ENCODE measurements at places on chromosomes 11 and 22.

GRCh38 chr11:1928470-1928890 lies 9.0 kb downstream of the TNNT3 start:
- DNase-seq = no peak

- DNase-seq = no peak
Measured at GRCh38 chr11:47977623-47978022, 2.7 kb upstream of the PTPRJ start.

- DNase-seq = no peak
Measured at GRCh38 chr11:130790689-130791088, 125.6 kb downstream of the SNX19 start.

- no peak for DNase-seq
Measured at GRCh38 chr11:44863231-44863630, 87.5 kb downstream of the TP53I11 start.

- DNase-seq = no peak
Measured at GRCh38 chr22:42696331-42696967, 24.2 kb downstream of the A4GALT start.

DNA sequence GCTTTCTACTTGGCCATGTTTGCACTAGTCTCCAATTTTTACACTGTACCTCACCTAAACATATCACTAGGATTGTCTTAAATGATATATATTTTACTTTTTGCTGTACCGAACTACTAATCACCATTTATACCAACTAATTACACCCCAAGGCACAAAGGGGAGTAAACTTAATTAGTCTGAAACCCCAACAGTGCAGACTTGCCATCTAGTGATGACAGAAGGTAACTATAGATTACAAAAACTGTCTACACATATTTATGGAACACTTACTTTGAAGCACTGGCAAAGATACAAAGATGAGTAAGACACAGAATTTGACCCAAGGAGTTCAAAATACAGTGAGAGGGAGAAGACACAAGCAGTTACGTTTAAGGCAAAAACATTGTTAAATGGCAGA lies 139.7 kb downstream of the CNTN5 start:
- DNase-seq = no peak

DNA sequence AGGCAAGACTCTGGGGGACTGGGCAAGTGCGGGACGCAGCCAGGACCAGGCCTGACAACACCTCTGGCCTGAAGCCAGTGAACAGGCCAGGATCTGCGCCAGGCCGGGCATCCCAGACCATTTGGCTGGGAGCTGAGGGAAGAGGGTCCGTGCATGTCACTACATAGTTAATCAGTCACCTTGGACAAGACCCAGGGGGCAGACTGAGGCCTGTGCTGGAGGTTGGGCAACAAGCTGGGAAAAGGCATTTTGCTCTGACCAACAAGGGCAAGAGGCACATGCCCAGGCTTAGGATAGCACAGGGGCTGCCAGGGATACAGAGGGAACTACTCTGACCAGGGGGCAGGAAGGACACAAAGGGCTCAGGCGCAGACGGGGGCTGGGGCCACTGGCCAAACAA lies 7.0 kb upstream of the CHADL start:
- DNase-seq = no peak

DNA sequence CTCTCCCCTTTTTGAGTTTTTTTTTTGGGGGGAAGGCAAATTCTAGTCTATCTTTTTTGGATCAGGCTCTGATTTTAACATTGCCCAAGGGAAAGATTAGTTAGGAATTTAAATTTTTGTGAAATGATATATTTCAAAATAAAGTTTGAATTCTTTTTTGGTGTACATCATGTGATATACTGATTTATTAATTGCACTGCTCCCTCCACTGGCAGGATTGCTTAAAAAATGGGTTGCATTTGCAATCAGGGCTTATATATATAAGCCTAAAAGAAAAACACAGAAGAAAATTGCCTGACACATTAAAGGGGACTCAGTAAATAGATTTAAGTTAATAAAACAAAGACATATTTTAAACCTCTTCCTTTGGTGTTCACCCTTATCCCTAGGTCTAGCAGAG lies 1.2 kb downstream of the DYNC2H1 start:
- no peak for DNase-seq

- DNase-seq = no peak
Measured at GRCh38 chr11:120316880-120317688, 8.0 kb upstream of the TLCD5 start.

- DNase-seq = no peak
Measured at GRCh38 chr22:47748271-47748670, 985.8 kb downstream of the TBC1D22A start.

GRCh38 chr11:88355887-88356286 lies 18.4 kb upstream of the CTSC start:
- no peak for DNase-seq

DNA sequence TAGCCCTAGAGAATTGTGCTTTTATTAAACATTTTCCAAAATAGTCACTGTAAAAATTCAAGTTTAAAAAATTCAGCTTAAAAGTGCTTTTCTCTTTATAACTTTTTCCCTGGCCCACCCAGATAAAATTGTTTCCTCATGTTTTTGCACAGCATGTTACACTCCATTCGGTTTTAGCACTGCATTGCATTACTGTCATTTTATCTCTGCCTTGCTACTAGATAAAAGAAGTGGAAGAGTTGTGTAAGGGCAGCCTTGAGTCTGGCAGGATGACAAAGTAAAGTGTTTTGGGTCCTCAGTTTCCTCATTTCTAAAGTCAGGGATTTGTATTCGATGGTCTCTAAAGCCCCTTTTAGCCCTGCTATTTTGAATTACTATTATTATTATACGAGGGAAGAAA lies 99.8 kb downstream of the ATM start:
- DNase-seq = no peak

DNA sequence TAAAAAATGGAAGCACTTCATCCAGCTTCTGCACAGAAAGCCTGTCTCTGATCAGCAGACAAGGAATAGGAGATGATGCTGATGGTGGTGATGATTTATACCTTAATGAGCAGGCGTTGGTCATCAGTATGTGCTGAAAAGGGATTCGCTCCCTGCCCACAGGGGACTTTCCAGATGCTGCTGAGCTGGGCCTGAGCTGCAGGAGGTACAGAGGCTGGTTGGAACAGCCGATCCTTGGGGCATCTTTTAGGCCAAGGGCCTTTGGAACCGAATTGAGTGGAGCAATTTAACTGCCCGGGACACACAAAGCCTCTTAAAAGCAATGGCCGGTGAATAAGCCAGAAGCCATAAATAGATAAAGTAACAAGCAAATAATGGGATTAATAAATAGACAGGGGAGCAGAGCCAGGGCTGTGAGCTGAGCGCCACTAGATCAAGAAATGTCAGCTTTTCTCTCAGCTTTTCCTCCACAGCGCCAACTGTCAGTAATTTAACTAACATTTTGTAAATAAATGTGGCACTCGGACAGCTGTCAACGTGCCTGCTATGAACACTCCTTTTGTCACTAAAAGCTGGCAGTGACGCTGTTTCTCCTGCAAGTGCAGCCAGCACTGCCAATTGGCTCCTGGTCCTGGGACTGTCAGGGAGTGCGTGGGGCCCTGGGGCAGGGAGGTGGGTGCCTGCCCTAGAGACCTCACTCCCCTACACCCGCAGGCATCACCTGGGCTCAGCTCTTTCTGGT lies 562.3 kb downstream of the NTM start:
- no peak for DNase-seq

DNA sequence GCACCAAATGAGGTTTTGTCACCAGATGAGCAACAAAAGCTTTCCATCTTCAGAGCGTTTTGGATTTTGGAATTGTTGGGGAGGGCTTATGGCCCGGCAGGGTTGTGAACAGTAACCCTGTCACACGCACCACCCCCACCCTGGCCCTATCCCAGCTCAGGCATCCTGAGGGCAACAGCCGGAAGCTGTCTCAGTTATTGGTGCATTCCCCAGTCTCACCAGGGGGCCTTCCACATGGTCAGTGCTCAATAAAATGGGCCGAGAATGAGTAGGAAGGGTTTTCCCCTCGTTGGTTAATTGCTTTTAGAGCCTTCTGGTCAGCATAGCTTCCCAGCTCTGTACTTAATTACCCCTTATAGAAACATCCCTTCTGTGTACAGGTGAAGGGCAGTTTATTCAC lies 46.0 kb downstream of the LRP5 start:
- DNase-seq = no peak

- DNase-seq = no peak
Measured at GRCh38 chr11:29900382-29900781, 116.4 kb downstream of the KCNA4 start.

GRCh38 chr22:40651057-40651456 lies 14.5 kb upstream of the MRTFA start:
- no peak for DNase-seq

GRCh38 chr11:118618991-118619375 lies 11.6 kb downstream of the PHLDB1 start:
- DNase-seq = peak; percentile 97

- DNase-seq = no peak
Measured at GRCh38 chr22:17514084-17514483, 49.2 kb upstream of the SLC25A18 start.

- DNase-seq = no peak
Measured at GRCh38 chr11:8043756-8044155, 37.3 kb upstream of the TUB start.

DNA sequence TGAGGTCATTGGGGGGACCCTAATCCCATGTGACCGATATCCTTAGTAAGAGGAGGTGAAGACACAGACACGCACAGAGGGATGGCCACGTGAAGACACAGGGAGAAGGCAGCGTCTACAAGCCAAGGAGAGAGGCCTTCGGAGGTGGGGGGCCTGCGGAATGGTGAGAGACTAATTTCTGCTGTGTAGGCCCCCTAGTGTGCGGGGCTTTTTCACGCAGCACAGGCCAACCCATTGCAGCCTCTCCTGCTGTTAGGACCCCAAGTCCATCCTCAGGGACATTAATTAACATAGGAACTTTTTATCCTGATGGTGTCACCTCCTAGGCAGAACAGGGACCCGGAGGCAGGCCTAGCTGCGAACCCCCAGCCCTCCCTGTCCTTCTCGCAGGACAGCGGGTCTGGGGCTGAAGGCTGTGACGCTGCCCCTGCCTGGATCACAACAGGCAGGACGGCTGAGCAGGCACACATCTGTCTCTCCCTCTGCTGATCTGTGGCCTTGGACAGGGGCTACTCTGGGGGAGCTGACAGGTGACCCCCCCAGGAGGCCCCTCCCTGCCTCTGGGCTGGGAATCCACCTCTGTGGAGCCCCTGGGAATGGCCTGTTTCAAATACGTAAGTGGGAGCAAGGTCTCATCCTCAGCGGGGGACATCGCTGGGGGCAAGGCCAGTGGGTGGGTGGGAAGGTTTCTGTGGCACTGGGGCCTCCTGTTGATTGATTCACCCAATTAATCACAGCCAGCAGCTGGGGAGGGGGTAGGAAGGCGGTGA lies 7.9 kb downstream of the ASCL2 start:
- DNase-seq = no peak
